H4 (cell line): ENCODE measurements at places on chromosomes 11 and 22.

DNA sequence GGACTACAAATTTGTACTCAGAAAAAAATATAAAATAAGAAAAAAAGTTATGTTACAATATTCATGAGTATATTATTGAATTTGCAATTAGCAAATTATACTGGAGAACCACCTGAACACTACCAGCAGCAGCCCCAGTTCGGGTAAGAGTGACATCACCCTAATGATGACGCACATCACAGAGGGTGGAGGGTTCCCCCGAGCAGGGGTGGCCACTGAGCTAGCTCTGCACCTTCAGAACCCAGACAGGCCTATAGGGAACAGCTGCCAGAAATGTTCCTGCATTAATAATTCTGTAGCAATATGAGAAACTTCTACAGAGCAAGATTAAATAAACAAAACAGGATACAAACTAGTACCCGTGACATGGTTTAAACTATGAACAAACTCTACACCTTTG is 17.5 kb upstream of the ARAP1 start:
- no peak for DNase-seq

DNA sequence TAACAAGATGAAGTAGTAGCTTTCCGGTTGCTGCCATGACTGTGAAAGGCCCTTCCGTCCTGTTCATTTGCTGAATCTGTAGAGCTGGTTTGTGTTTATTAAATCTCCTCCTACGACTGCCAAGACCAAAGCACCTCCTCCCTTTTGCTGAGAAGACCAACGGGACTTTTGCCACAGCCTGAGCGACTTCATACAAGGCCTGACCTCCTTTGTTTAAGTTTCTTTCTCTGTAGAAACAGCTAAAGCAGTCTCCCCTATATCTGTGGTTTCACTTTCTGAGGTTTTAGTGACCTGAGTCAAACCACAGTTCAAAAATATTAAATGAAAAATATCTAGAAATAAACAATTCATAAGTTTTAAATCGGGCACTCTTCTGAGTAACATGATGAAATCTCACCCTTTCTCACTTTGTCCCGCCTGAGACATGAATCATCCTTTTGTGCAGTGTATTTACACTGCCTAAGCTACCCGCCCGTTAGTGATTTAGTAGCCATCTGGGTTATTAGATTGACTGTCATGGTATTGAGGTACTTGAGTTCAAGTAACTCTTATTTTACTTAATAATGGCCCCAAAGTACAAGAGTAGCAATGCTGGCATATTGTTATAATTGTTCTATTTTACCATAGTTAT is 119.1 kb upstream of the LRRC4C start:
- peak; percentile 93 for DNase-seq

DNA sequence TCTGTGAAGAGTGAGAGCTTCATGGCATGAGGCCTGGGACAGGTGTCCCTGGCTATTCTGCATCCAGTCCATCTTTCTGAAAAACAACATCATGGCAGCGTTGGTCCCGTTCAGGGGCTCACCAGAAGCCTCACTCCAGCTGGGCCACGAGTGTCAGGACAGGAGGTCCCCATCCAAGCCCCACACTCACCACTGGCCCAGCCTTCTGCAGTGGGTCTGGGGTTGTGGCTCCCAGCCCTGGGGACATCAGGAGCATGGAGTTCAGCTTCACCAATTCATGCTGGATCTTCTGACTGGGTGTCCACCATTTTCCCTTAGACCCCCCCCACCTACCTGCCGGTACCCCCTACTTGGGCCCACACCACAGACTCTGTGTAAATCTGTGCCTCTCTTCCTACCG is 400.3 kb downstream of the BRD1 start:
- DNase-seq: no peak

DNA sequence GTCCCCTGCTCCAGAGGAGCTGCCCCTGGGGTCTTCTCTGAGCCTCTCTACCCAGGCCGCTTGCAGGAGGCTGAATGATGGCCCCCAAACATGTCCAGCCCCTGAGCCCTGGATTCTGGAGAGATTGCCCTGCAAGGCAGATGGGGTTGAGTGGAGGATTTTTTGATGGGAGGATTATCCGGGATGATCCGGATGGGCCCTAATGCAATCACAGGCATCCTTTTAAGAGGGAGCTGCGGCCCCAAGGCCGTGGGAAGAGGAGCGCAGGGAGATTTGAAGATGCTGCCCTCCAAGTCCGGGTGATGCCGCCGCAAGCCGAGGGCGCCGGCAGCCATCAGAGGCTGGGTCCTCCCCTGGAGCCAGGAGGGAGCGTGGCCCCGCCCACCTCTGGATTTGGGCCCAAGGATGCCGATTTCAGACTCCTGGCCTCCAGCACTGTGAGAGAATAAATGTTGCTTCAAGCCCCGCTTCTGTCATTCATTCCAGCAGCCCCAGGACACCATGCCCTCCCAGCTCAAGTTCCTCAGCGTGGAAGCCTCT is 66.0 kb downstream of the WNT7B start:
- no peak for DNase-seq

GRCh38 chr11:120131941-120132644 is 5.8 kb downstream of the TRIM29 start:
- DNase-seq: no peak
